ENCODE measurements at places on chromosomes 7 and 10.

DNA sequence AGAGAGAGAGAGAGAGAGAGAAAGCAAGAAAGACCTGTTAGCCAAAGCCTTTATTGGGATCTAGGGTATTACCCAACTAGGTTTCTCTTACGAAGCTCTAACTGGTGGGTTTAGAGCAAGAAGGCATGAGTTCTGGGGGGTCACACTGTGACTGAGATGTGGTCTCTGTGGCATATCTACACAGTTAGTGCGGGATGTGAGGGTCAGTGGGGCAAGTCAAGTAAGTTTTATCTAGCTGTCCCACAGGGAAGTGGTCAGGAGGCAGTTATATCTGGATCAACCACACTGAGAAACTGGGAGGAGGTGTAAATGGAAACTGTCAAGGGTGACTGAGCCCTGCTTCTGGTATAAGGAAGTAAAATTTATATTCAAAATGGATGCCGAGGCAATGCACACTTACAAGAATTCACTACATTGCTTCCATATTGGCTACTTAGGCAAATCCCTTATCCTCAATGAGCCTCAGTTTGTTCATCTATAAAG lies 331.6 kb upstream of the HPS1 start:
- H3K36me3 ChIP-seq: no peaks in the 10 kb centered on the region
- H3K4me3 ChIP-seq: no peak overlapping the region
- no peaks in the 10 kb centered on the region for H3K27me3 ChIP-seq
- DNase-seq: peak; percentile 11
- no peak overlapping the region for H3K27ac ChIP-seq

DNA sequence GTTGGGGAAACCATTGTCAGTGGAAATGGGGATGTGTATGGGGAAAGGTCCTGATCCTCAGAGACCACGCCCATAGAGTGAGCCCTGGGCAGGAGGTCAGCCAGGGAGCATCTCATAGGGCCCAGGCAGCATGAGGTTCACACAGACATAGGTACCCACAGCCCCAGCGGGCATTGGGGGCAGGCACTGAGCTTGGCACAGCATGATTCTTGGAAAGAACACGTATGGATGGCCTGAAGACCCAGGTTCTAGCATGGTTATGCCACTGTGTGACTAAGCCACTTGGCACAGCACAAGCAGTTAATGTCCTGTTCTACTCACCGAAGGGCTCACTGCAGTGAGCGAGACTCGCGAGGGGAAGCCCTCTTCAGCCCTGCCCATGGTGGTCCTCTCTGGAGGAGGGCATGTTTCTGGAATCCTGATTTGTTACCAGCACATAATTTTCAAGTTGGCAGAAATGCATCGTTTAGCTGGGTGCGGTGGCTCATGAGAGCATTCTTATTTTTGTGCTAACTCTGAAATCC lies 125.2 kb downstream of the UBE2H start:
- peaks cover 26% of the 10 kb centered on the region for H3K4me1 ChIP-seq
- no peak overlapping the region for H3K4me3 ChIP-seq
- H3K27me3 ChIP-seq: no peaks in the 10 kb centered on the region

- H3K4me3 ChIP-seq: no peak overlapping the region
- no peaks in the 10 kb centered on the region for H3K27me3 ChIP-seq
Measured at GRCh38 chr7:19381321-19381720, 236.1 kb upstream of the FERD3L start.

- H3K4me3 ChIP-seq: no peak overlapping the region
- no peak for DNase-seq
- H3K27ac ChIP-seq: no peak overlapping the region
- H3K36me3 ChIP-seq: no peaks in the 10 kb centered on the region
- no peaks in the 10 kb centered on the region for H3K27me3 ChIP-seq
Measured at GRCh38 chr7:150976529-150977381, 1.4 kb downstream of the KCNH2 start.

DNA sequence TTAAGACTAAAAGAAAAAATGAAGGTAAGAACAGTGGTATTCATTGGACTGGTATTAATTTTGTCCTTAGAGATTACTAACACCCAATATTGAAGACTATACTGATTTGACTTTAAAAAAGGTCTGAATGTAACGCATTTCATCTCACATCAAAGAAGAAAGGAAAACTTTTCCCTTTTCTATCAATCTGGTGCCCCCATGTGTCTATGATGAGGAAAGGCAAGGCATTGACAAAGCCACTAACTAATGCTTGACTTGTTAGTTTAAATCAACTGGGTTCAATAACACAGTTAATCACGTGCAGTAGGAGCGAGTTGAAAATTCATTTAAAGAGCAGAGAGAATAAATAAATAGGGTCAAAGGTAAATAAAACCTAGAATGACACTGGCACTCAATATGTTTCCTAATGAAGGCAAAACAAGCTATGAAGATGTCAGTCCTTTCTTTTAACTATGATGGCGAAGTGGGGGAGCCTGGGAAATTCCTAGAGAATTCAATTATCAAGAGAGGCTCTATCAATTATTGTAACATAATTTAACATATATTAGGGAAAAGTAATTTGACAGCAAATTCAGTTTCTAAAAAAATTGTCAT lies 180.9 kb downstream of the ANK3 start:
- no peak overlapping the region for H3K27ac ChIP-seq
- peak; percentile 36 for DNase-seq
- no peaks in the 10 kb centered on the region for H3K36me3 ChIP-seq
- H3K4me3 ChIP-seq: no peak overlapping the region
- peaks cover 14% of the 10 kb centered on the region for H3K4me1 ChIP-seq
- no peaks in the 10 kb centered on the region for H3K27me3 ChIP-seq

DNA sequence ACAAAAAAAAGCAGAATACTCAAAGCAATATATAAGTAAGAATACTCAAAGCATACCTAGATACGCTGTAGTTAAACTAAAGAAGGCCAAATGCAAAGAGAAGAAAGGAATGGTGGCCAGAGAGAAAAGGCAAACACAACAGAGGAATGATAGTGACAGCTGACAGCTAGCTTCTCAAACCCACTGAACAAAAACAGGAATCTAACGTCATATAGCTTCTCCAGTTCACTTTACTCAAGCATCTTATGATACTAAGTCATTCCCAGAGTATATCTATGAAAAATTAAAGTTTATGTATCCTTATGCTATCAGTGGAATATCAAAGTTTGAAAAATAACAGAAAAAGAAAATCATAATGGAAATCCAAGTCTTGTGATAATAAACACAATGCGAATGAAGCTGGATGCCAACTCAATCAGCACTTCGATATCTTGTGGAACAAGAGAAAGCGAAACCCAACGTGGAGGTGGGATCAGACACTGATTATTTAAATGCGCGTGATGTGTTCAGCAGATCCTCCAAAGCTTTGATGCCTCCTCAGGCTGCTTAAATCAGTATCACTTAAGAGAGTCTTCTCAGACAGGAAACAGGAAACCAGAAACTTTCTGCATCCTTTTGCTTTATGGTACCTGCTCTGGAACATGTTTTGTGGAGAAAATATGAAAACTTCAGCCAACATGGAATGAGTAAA lies 102.8 kb downstream of the PIP4K2A start:
- peaks cover 26% of the 10 kb centered on the region for H3K36me3 ChIP-seq
- no peaks in the 10 kb centered on the region for H3K27me3 ChIP-seq
- H3K4me3 ChIP-seq: peak overlapping the region; percentile 54

DNA sequence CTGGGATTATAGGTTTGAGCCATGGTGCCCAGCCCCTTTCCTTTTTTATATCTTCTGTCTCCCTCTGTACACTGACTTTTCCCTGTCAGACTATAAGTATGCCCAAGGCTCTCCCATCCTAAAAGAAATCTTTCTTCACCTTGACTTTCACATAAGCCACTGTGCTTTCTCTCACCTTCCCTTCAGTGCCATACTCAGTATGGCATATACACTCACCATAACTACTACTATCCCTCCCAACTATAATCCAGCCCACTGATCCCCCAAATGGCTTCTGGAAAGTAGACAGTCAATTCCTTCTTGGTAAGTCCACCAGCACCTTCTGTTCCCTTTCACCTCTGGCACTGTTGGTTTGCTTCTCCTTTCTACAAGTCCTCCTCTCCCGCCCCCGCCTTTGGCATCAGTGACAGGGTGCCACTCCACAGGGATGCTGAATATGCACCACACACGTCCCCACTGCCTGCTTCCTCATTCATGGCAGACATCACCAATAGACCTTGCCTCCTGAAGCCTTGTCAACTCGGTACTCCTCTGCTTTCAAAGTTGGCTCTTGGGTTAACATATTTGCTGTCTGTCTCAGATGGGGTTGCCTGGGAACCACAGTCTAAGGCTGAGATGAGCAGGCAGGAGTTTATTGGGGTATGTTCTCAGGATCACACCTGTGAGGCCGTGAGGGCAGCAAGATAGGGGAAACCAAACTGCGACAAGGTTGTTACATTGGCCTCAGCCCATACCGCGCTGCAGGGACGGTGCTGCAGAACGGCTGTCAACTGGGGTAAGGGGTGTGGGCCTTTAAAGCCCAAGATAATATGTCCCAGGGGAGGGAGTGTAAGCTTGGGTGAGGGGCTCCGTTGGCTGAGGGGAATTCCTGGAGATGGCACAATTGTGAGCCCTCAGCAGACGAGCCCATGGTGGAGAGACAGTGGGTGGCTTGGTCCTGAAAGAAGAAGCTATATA lies 7.2 kb upstream of the PSAP start:
- no peak for DNase-seq
- H3K36me3 ChIP-seq: no peaks in the 10 kb centered on the region
- peaks cover 28% of the 10 kb centered on the region for H3K4me1 ChIP-seq
- no peak overlapping the region for H3K27ac ChIP-seq
- no peaks in the 10 kb centered on the region for H3K27me3 ChIP-seq
- no peak overlapping the region for H3K4me3 ChIP-seq

- H3K27me3 ChIP-seq: no peaks in the 10 kb centered on the region
- no peak for DNase-seq
- no peaks in the 10 kb centered on the region for H3K36me3 ChIP-seq
- no peak overlapping the region for H3K4me3 ChIP-seq
- no peaks in the 10 kb centered on the region for H3K4me1 ChIP-seq
- H3K27ac ChIP-seq: no peak overlapping the region
Measured at GRCh38 chr7:24434972-24435371, 138.3 kb upstream of the PALS2 start.

GRCh38 chr10:119253433-119254174 lies 46.2 kb downstream of the GRK5 start:
- no peak for DNase-seq
- no peak overlapping the region for H3K4me3 ChIP-seq
- no peaks in the 10 kb centered on the region for H3K4me1 ChIP-seq
- no peaks in the 10 kb centered on the region for H3K27me3 ChIP-seq

GRCh38 chr10:124646483-124647352 lies 97.5 kb downstream of the FAM53B start:
- DNase-seq: no peak
- H3K27me3 ChIP-seq: no peaks in the 10 kb centered on the region
- H3K36me3 ChIP-seq: no peaks in the 10 kb centered on the region
- H3K4me3 ChIP-seq: no peak overlapping the region

DNA sequence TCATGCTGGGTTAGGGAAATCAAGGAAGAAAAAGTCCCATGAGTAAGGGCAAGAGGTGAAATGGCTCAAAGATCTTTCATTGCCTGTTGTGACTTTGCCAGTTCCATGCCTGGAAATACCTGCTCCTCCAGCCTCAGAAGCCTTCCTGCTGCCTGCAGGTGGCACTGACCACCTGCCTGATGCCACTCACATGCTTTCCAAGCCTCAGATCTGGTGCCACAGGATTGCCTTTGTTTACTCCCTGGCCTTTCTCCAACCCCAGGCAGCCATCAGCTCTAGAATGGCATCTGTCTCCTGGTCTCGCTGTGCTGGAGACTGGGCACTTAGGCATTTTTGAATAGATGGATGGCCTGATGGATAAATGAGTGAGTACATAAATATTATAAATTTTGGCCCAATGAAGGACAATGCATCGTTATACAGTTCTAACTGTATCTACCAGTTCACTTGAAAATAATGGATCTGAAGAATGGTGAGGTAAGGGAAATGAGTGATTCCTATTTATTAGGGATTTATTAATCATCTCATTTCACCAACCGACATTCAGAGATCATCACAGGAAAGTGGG lies 657.2 kb downstream of the INHBA start:
- H3K4me1 ChIP-seq: no peaks in the 10 kb centered on the region
- no peaks in the 10 kb centered on the region for H3K36me3 ChIP-seq
- H3K27ac ChIP-seq: no peak overlapping the region
- no peak overlapping the region for H3K4me3 ChIP-seq
- DNase-seq: no peak
- no peaks in the 10 kb centered on the region for H3K27me3 ChIP-seq

- H3K4me3 ChIP-seq: no peak overlapping the region
- no peaks in the 10 kb centered on the region for H3K4me1 ChIP-seq
- no peak overlapping the region for H3K27ac ChIP-seq
- no peaks in the 10 kb centered on the region for H3K36me3 ChIP-seq
- H3K27me3 ChIP-seq: no peaks in the 10 kb centered on the region
Measured at GRCh38 chr10:64690194-64690593, 1169.0 kb downstream of the REEP3 start.

DNA sequence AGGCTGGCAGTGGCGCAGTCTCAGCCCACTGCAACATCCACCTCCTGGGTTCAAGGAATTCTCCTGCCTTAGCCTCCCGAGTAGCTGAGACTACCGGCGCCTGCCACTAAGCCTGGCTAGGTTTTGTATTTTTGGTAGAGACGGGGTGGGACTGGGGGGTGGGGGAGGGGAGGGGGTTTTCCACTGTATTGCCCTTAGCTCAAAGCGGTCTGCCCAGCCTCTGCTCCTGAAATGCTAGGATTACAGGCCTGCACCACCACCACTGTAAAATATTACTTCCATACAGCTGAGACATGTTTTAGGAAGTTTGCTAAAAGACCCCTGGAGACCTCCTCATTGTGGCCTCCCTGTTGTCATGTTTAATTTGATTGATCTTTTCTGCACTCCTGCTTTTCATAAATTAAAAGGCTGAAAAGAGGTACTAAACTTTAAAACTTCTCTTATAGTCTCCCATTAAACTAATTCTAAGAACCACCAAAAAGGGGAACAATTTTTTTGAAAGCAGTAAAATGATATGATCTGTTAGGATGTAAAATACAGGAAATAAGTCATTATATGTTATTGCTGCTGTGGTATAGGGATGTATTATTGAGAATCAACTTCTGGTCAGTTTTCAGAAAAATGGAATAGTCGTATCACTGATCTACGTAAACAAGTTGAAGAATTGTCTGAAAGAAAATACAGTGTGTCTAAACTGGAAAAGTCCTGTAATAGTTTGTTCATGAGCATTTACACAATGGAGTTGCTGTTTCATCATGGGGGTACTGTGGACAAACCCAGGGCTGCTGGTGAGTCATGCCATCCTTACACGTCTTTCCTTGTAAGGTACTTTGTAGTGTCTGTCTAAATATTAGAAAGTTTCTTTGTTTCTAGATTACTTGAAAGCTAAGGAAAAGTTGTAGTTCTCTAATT lies 72.9 kb upstream of the TMEM248 start:
- H3K27ac ChIP-seq: no peak overlapping the region
- peaks cover 13% of the 10 kb centered on the region for H3K4me1 ChIP-seq
- H3K36me3 ChIP-seq: no peaks in the 10 kb centered on the region
- no peak overlapping the region for H3K4me3 ChIP-seq

Measured in B cell (primary cell).